Muscle of back (tissue), 13 donors: ENCODE measurements at places on chromosomes 12 and 14. TPM values are rescaled to one million over a fixed set of nuclear protein-coding genes. Genes with fewer than 3 reads are reported as not detected.

Gene PRICKLE1
- 29.5 TPM for polyA plus RNA-seq

Gene MYF6
- polyA plus RNA-seq = 72.5 TPM

Gene KLRB1
- polyA plus RNA-seq = 0.75 TPM

Gene VRTN
- not detected for polyA plus RNA-seq

Gene ACOT6
- not detected for polyA plus RNA-seq

DNA sequence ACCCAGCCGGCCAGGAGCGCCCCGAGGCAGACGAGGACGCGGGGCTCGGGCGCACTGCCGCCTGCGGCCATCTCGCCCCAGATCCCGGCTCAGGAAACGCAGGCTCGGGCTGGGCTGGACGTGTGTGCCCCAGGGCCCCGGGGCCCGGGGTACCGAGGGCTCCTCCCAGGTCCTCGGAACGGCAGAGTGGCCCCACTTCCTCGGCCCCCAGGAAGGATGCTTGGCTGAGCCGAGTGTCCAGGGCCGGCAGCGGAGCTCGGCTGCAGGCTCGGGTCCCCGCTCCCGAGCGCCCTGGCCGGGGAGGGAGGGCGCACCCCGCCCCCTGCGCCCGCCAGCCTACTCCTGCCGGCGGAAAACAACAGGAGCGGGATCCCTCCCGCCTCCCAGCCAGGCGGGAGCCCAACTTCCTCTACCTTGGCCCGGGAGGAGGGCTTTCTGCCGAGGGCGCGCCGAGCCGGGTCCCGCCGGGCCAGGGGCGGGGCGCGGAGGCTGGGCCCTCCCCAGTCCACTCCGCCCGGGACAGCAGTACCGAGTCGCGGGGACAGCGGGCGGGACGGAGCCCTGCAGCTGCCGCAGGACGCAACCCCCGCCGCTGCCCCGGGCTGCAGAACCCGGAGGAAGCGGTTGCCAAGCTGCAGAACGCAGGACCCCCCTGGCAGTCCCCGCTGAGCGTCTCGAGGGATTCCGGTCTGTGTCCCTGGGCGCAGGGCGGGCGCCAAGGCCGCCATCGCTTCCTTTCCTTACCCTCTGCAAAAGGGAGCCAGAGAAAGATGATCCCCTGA is at the start of gene VSIG10:
Gene VSIG10, minus strand, starts transcription at position 411 of the 782 bp plus-strand sequence. Its CDS starts 340 bp downstream, at position 71.
- peak; percentile 54 for DNase-seq

- no peak for DNase-seq
Observed at GRCh38 chr14:99242238-99242637, 29.8 kb downstream of the BCL11B start.

- no peak for DNase-seq
Observed at GRCh38 chr12:32644431-32644830, 34.7 kb upstream of the DNM1L start.

DNA sequence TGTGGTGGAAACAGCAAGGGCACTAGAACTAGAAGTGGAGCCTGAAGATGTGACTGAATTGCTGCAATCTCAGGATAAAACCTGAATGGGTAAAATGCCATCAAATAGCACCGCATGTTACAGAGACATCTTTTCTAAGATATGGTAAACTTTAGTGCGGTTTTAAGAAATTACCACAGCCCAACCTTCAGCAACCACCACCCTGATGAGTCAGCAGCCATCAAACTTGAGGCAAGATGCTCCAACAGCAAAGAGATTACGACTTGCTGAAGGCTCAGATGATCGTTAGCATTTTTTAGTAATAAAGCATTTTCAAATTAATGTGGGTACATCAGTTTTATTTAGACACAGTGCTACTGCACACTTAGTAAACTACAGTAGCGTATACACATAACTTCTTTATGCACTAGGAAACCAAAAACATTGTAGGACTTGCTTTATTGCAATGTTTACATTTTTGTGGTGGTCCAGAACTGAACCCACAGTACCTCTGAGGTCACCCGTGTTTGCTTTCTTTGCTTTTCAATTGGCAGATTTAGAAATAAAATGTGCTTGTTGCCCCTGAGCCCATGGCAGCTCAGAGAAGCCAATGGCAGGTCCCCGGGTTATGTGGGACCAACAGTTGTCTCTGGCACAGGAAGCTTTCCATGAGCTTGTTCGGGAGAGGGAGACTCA is 15.9 kb downstream of the GOLGA3 start:
- DNase-seq = no peak

DNA sequence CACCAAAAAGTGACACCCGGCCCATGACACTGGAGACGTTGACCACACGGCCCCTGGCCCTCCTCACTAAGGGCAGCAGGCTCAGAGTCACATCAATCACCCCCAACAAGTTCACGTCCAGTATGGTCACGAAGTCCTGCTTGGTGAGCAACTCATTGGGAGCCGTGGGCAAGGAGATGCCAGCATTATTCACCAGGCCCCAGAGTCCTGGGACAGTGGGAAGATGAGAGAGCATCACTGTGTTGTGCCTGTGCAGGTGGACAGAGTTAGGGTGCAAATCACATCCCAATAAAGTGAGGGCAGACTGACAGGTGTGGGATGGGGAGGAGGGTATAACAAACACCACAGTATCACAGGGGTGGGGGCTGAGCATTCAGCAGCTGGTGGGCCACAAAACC is 2.5 kb downstream of the RDH16 start:
- DNase-seq = no peak

- DNase-seq = no peak
Observed at GRCh38 chr12:114163771-114164170, 197.6 kb upstream of the RBM19 start.

DNA sequence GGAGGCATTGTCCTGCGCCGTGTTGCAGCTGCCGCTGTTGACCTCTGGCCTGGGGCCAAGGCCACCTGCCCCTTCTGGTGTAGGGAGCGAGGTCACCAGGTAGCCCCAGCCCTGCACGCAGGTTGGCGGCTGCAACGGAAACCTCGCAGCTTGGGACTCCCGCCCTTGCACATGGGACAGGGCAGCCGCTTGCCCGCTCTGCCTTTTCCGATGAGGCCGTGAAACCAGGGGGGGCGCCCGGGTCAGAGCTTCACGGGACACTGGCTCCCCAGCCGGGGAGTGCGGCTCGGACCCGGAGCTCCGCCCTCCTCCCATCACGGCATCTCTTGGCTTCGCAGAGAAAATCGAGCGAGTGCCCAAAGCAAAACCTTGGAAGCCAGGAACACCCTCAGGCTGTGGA is 25.4 kb downstream of the DNAH10 start:
- DNase-seq = no peak
